Gastroesophageal sphincter (tissue), 4 donors: ENCODE measurements at places on chromosomes 12 and 14. TPM values are rescaled to one million over a fixed set of nuclear protein-coding genes. Genes with fewer than 3 reads are reported as not detected.

OGFOD2 gene
- 9.1 TPM for total RNA-seq

SCNN1A gene
- total RNA-seq, result 0.62 TPM

GZMH gene
- total RNA-seq, result not detected

SLC8A3 gene
- total RNA-seq, result 1.5 TPM

SOAT2 gene
- not detected for total RNA-seq

TMEM253 gene
- not detected for total RNA-seq

NPFF gene
- not detected for total RNA-seq

CLMN gene
- 5.3 TPM for total RNA-seq

KCNA1 gene
- total RNA-seq, result 0.08 TPM

KLHDC1 gene
- total RNA-seq, result 13.2 TPM

SSTR1 gene
- total RNA-seq, result 0.54 TPM

GAS2L3 gene
- 2.5 TPM for total RNA-seq

DLGAP5 gene
- total RNA-seq, result not detected

KLRC2 gene
- total RNA-seq, result 0.40 TPM

CACNA2D4 gene
- total RNA-seq, result 3.3 TPM

CPSF2 gene
- 39.7 TPM for total RNA-seq

FGF6 gene
- total RNA-seq, result not detected

RTN1 gene
- total RNA-seq, result 1.4 TPM

KRT79 gene
- total RNA-seq, result not detected

RERGL gene
- total RNA-seq, result 6.0 TPM
